ENCODE measurements at places on chromosomes 5 and 9. TPM values are rescaled to one million over a fixed set of nuclear protein-coding genes. Genes with fewer than 3 reads are reported as not detected.

DNA sequence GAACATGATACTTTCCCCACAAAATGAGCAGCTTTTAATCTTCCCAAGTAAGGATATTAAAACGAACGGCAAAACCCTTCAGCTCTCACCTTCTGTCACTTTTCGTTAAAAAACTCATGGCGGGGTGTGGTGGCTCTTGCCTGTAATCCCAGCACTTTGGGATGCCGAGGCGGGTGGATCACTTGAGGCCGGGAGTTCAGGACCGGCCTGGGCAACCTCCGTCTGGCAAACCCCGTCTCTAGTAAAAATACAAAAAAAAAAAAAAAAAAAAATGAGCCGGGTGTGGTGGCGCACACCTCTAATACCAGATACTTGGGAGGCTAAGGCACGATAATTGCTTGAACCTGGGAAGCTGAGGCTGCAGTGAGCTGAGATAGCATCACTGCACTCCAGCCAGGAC is 902 bp downstream of the TMED9 start:
- no peak for DNase-seq

GRCh38 chr9:82539146-82539545 is 523.8 kb downstream of the RASEF start:
- no peak for DNase-seq

- DNase-seq = no peak
Observed at GRCh38 chr9:93161786-93162562, 22.0 kb upstream of the WNK2 start.

GRCh38 chr5:116763987-116764866 is 189.6 kb upstream of the SEMA6A start:
- no peak for DNase-seq

GRCh38 chr9:94928691-94929368 is 202.3 kb downstream of the AOPEP start:
- DNase-seq = no peak

DNA sequence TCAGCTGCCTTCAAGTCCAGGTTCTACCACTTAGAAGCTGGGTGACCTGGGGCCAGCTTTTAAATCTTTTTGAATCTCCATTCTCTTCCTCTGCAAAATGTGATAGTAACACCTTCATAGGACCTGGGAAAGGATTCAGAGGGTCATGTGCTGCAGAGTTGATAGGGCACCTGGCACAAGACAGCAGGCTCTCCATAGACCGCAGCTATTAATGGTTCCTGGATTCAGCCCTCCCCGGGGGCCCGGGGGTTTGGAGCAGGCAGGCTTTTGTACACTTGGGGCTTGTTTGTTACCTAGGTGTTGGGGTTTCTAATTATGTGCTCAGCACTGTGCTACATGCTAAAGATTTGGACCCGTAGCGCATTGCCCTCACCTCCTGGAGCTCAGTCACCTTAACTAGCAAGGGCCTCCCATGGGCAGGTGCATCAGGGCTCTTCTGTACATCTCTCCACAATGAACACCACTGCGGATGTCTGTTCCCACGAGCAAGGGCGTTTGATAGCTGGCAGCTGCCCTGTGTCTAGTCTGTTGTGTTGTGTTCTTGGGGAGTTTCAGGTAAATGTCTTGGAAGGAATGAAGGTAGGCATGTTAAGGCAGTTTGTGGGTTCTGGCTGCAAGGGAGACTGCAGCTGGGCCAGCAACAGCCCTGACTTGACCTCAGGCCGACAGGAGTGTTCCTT is 12.1 kb downstream of the PRRC2B start:
- DNase-seq = no peak

DNA sequence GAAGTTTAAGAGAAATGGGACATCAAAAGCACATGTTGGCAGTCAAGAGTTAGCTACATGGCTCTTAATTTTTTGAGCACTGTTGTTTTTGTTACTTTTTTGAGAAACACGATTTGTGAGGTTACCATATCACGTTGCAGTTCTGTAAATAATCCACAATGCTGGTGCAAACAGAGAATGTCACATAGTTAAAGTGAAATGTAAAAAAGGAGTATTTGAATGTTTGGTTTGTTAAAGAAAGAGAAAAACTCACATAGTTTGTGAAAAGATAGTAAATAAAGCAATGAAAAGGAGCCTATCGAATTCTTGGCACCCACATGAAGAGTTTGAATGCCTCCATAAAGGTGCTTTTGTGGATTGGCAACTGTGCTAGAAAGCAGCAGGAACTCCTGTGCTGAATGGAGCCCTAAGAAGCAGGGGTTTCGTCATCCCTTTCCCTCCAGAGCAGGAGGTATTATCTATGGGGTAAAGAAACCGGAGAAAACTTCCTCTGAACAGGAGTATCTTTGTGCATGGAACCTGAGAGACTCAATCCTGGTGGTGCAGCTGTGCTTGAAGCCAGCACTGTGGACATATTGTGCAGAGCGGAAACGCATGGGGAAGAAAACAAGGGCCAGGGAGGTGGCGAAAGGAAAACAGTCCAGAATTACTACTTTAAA is 148.5 kb upstream of the OTULINL start:
- no peak for DNase-seq

DNA sequence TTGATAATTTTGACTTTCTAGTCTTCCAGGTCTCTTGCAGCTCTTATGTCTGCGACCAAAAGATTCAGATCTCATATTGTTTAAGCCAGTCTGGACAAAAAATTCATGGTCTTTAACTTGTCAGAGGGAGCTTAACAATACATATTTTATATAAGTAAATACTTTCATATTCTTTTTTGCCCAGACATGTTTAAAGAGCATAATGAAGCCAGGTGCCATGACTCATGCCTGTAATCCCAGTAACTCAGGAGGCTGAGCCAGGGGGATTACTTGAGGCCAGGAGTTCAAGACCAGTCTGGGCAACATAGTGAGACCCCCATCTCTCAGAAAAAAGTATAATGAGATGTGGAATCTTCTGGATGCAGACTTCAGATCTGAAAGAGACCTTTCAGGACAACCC is 69.8 kb downstream of the JMY start:
- no peak for DNase-seq

DNA sequence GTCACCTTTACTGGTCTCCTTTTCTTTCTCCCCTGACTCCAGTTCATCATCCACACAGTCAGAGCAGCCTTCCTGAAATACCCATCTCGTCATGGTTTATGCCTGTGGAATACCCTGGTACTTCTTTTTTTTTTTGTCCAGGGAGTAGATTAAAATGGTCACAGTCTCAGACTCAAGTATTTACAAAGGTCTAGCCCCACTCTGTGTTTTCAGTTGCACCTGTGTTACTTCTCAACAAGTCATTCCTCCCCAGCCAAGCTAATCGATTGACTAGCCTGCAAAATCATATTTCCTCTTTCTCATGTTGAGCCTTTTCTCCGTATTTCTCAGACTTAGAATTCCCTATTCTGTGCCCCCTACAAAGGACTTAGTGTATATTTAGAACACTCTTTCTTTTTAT is 155.2 kb upstream of the KCNN2 start:
- peak; percentile 23 for DNase-seq

DNA sequence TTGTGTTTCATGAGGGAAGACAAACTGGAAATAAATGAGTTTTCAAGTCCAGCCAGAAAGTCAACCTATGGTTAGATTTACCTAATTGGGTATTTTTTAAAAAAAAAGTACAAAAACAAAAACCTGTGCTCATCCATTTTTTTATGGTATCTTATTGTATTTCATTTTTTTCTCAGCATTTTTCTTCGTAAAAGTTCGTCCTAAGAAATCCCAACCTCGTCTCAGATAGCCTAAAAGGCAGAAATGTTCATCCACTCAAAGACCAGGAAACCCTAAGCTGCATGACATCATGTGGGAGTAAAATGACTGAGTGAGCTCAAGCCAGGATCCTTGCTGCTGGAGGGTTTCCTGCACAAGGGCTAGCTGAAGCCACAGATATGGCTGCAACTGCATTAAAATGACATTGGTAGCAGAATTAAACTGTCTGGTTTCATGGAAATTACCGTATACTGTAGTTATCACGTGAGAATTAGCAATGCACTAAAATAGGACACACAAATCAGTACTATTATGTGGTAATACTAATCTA is 70.4 kb downstream of the NFIB start:
- no peak for DNase-seq

DNA sequence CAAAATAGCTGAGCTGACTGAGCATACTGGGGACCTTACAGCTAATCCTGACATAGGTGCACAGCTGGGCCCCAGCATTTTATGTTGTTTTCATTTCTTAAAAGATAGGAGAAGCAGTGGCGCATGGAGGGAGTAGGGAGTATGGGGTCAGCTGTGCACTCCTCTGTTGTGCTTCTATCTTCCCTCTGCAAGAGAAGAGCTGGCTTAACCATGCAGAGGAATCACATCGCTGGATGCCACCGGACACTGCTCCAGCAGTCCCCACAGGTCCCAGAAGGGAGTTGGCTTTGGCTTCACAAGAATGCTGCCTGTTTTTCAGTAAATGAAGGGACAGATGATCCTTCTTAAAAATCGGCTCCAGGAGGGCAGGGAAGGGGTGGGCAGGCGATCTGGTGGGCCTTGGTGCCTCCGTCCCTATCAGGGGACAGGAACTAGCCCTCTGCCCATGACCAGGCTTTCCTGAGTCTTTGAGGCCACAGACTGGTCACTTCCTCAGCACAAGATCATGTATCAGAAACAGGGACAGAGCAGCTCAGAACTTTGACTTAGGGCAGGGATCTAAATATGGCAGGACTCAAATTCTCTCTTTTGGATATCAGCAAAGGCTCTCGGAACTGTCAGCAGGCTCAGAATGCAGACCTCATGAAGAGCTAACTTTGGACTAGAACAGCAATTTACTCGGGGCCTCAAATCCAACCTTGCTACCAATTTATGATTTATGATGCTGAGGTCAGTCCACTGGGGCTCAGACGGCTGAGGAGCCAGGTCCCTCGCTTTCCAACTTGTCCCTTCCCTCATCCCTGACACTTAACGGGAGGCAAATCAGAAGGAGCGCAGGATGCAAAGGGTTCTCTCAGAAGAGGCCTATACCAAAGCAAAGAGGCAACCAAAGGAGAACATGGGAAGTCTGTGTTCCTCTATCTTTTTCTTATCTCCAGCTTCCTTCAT is 47.2 kb downstream of the MARCHF3 start:
- no peak for DNase-seq

DNA sequence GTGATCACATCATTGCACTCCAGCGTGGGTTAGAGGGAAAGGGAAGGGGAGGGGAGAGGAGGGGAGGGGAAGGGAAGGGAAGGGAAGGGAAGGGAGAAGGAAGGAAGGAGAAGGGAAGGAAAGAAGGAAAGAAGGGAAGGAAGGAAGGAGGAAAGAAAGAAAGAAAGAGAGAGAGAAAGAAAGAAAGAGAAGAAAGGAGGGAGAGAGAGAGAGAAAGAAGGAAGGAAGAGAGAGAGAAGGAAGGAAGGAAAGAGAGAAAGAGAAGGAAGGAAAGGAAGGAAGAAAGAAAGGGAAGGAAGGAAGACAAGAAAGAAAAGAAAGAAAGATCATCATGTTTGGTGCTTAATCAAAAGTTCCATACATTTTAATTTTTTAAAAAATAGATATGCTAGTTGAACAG is 136.2 kb downstream of the CMYA5 start:
- no peak for DNase-seq

- DNase-seq = no peak
Observed at GRCh38 chr9:125466411-125466810, 204.8 kb downstream of the GAPVD1 start.

- DNase-seq = no peak
Observed at GRCh38 chr5:130109152-130109551, 204.9 kb downstream of the CHSY3 start.

GRCh38 chr5:178664141-178664540 is 37.3 kb upstream of the CLK4 start:
- DNase-seq = no peak

DNA sequence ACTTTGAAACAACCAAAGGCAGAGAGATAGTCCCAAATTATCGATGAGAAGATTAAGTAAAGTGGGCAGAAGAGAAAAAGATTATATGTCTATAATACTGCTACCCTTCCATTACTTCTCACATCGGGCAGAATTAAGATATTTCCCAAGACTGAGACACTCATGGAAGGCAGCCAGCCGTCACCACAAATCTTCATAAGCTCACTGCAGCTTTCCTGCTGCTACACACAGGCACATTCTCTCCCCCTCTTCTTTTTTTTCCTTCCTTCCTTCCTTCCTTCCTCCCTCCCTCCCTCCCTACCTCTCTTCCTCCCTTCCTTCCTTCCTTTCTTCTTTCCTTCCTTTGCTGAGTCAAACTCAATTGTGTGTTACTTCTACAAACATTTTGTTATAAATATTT is 58.7 kb upstream of the SPATA31C2 start:
- peak; percentile 34 for DNase-seq

- DNase-seq = peak; percentile 20
Observed at GRCh38 chr5:123809594-123810221, 297.7 kb downstream of the CSNK1G3 start.

DNA sequence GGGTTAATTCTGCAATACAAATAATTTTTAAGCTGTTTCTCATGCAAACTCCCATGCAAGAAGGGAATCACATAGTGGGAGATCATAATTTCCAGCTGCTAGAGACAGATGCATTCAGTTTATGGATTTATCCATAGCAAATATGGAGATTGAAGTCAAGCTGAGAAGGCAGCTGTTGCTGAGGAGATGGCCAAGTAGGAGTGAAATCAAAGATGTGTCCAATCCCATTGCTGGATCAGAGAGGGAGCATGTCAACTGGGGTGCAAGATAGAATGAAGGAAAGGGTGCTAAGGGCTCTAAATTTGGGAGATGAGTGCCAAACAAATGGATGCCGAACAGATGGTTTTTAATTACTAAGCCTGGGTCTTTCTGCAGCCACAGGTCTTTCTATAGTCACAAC is 504.5 kb downstream of the NFIB start:
- no peak for DNase-seq

The PTGDS gene
- 17.8 TPM for total RNA-seq

The RNF208 gene
- 14.5 TPM for total RNA-seq

The IL33 gene
- 6.2 TPM for total RNA-seq

The IRX4 gene
- total RNA-seq = not detected

The PRDM9 gene
- not detected for total RNA-seq

The GLRA1 gene
- not detected for total RNA-seq

The NRG2 gene
- 5.6 TPM for total RNA-seq

The SLIT3 gene
- 6.6 TPM for total RNA-seq

The EIF4E1B gene
- total RNA-seq = 0.26 TPM

The GZMA gene
- not detected for total RNA-seq

The PRR16 gene
- total RNA-seq = 0.99 TPM

The SLCO4C1 gene
- total RNA-seq = 1.6 TPM

The PCDHGB1 gene
- 3.9 TPM for total RNA-seq

The TTC39B gene
- total RNA-seq = 6.0 TPM

The CA9 gene
- 21.8 TPM for total RNA-seq

Data from body of pancreas (tissue), 4 donors.